ENCODE measurements at places on chromosomes 12 and 14. TPM values are rescaled to one million over a fixed set of nuclear protein-coding genes. Genes with fewer than 3 reads are reported as not detected.

DNA sequence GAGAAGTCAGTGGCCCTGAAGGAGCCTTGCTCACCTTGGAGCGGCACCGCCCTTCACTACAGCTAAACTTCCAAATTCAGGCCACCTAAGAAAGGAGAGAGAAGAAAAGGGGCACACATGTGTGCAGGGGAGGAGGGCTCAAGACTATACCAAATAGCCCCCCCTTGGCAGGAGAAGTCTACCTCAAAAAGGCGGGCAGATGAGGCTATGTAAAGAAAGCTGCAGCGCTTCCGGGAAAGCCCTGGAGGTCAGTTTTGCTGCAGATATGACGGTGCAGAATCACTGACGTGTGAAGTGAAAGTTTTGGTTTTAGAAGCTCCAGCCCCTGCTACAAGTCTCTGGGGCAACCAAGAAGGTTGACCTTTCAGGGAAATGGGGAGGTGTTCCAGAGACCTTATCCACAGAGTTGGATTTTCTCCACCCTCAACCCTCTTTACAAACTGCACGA, 48.2 kb upstream of the PNMA1 start:
- no peaks in the 10 kb centered on the region for H3K36me3 ChIP-seq
- peaks cover 6% of the 10 kb centered on the region for H3K4me1 ChIP-seq
- H3K27ac ChIP-seq = no peak overlapping the region
- H3K4me3 ChIP-seq = no peak overlapping the region
- H3K27me3 ChIP-seq = no peaks in the 10 kb centered on the region

Gene FAM222A
- 21.9 TPM for total RNA-seq

- peaks cover 44% of the 10 kb centered on the region for H3K36me3 ChIP-seq
- H3K27me3 ChIP-seq = no peaks in the 10 kb centered on the region
- no peak overlapping the region for H3K27ac ChIP-seq
- H3K4me3 ChIP-seq = no peak overlapping the region
- no peak for DNase-seq
- H3K4me1 ChIP-seq = no peaks in the 10 kb centered on the region
Observed at GRCh38 chr12:109444259-109444658, 32.8 kb downstream of the KCTD10 start.

DNA sequence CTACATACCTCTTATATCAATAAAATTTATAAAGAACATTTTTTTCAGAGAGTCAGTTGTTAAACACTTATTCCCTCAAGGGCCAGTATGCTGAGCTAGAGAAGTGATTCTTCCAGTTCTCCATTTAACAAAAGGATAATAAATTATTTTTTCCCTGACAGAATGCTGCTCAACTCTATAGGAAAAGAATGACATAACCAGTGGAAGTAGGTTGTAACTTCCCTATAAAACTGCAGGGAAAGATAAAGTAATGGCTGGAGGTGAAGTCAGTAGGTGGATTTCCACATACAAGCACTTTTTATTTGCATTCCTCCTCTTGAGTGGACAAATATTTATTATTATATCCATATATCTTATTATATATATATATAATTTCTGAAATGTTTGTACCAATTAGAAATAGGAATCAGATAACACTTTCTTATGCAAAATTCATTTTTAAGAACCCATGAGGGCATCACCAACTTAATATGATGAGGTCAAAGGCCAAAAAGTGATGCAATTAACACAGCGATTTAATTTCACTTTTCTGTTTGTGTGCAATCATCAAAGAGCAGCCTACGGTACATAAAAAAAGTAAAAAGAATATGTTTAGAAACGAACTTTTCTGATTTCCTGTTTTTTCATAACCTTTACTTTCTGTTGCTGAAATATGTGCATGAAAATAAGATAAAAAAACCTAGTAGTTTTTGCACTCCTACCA, 175.3 kb downstream of the PRKD1 start:
- no peaks in the 10 kb centered on the region for H3K27me3 ChIP-seq
- H3K4me1 ChIP-seq = peaks cover 5% of the 10 kb centered on the region
- no peaks in the 10 kb centered on the region for H3K36me3 ChIP-seq
- H3K27ac ChIP-seq = no peak overlapping the region
- DNase-seq = no peak

- no peak overlapping the region for H3K27ac ChIP-seq
- DNase-seq = no peak
- no peaks in the 10 kb centered on the region for H3K27me3 ChIP-seq
Observed at GRCh38 chr12:40970320-40970907, 217.7 kb upstream of the PDZRN4 start.

Gene MGST1
- total RNA-seq = 357 TPM

Gene ENDOU
- total RNA-seq = not detected

DNA sequence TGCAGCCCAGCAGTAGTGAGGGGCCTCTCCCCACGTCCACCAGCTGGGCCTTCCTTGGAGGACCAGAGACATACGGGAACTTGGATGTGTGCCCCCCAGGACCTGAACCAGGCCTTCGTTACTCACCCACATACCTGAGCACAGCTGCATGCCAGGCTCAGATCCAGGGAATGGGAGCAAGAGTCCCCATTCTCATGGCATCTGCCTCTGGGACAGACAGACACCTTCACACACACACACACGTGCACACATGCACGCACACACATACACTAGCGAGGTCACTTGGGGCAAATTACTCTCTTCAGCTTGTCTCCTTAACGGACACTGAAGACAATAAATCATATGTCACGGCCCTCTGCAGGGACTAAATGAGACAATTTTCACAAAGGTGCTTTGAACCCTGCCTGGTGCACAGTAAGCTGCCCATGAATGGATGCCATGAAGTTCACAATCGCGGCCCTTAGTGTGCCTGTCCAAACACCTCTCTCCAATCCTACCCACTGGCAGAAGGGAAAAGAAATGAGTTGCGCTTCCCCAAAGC, 5.7 kb downstream of the SCARB1 start:
- H3K4me1 ChIP-seq = no peaks in the 10 kb centered on the region
- no peak for DNase-seq
- no peak overlapping the region for H3K27ac ChIP-seq
- H3K27me3 ChIP-seq = peaks cover 5% of the 10 kb centered on the region
- H3K4me3 ChIP-seq = no peak overlapping the region

GRCh38 chr14:35438910-35439713, 34.6 kb upstream of the NFKBIA start:
- H3K4me1 ChIP-seq = no peaks in the 10 kb centered on the region
- H3K27ac ChIP-seq = no peak overlapping the region
- no peaks in the 10 kb centered on the region for H3K36me3 ChIP-seq
- no peak for DNase-seq
- no peak overlapping the region for H3K4me3 ChIP-seq
- no peaks in the 10 kb centered on the region for H3K27me3 ChIP-seq

Gene TNS2
- 20.3 TPM for total RNA-seq

GRCh38 chr12:77941401-77941800, 110.7 kb downstream of the NAV3 start:
- H3K4me3 ChIP-seq = no peak overlapping the region
- DNase-seq = no peak
- H3K4me1 ChIP-seq = no peaks in the 10 kb centered on the region

- H3K36me3 ChIP-seq = peaks cover 69% of the 10 kb centered on the region
- peak overlapping the region; percentile 94 for H3K4me3 ChIP-seq
- no peak overlapping the region for H3K27ac ChIP-seq
- DNase-seq = no peak
- H3K4me1 ChIP-seq = peaks cover 2% of the 10 kb centered on the region
- H3K27me3 ChIP-seq = no peaks in the 10 kb centered on the region
Observed at GRCh38 chr12:95862038-95862437, 3.3 kb downstream of the SNRPF start.

- H3K4me3 ChIP-seq = no peak overlapping the region
- H3K27ac ChIP-seq = no peak overlapping the region
- no peaks in the 10 kb centered on the region for H3K36me3 ChIP-seq
- no peaks in the 10 kb centered on the region for H3K4me1 ChIP-seq
Observed at GRCh38 chr12:106178562-106178961, 39.8 kb upstream of the NUAK1 start.

Gene TAMALIN
- total RNA-seq = 6.6 TPM
